ENCODE measurements at places on chromosomes 3 and 15.

- no peak for DNase-seq
Observed at GRCh38 chr15:93557696-93558095, 468.7 kb upstream of the RGMA start.

DNA sequence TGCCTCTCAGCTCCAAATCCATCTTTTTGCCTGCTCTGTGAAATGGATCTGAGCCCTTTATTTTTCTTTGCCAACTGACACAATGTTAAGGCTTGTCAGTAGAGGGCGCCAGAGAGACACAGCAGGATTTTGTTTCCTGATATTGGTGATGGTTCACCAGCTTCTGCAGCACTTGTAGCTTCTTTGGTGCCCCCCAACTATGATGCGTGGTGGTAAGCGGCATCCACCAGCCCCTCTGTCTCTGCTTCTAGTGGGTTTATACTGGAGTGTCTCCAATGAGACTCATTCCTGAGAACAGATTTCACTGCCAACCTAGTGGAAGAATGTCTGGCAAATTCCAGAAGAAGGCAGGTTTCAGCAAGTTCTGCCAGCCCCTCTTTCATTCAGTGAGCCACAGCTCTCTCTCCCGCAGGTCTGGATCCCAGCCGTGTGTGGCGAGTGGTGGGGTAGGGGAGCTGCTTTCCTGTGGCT, 471.9 kb upstream of the FRG2C start:
- DNase-seq, result peak; percentile 39

DNA sequence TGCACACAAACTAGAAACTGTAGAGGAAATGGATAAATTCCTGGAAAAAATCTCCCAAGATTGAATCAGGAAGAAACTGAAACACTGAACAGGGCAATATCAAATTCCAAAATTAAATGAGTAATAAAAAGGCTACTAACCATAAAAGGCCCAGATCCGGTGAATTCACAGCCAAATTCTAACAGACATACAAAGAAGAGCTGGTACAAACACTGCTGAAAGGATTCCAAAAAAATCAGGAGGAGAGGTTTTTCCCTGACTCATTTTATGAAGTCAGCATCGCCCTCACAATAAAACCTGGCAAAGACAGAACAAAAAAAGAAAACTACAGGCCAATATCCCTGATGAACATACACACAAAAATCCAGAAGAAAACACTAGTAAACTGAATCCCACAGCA, 462.4 kb upstream of the THBS1 start:
- no peak for DNase-seq

- no peak for DNase-seq
Observed at GRCh38 chr3:128481438-128481942, 11.5 kb downstream of the GATA2 start.

DNA sequence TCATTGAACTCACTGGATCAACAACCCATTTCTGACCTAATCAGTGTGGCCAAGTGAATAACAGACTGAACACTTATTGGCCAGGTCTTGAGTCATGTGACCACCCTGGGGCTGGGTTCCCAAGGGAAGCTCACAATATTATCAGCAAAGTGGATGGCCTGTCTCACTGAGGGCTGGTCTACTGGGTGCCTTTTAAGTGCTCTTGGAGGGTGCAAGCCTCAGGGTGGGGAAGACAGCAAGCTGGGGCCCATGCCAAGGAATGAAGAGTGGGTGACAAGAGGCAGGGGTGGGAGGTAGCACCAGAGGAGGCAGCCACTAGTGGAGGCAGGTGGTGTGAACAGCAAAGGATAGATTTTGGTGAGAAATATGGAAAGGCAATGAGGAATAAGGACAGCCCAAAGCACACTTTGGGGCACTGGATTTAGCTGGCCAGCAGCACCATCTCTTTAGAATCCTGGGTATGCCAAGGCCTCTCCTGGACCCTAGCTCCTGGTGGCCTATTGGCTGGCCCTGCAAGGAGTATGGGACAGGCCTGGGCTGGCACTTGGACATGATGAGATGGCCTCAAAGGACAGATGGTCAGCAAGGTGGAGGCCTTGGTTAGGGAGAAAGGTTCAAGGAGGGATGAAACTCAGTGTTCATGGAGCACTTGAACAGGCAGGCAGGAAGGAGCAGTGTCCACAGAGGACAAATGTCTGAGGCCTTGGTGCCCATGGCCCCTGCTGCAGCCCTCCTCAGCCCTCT, 34.2 kb downstream of the HMCES start:
- DNase-seq, result no peak

GRCh38 chr15:29139540-29140459, 129.8 kb downstream of the NSMCE3 start:
- peak; percentile 87 for DNase-seq

DNA sequence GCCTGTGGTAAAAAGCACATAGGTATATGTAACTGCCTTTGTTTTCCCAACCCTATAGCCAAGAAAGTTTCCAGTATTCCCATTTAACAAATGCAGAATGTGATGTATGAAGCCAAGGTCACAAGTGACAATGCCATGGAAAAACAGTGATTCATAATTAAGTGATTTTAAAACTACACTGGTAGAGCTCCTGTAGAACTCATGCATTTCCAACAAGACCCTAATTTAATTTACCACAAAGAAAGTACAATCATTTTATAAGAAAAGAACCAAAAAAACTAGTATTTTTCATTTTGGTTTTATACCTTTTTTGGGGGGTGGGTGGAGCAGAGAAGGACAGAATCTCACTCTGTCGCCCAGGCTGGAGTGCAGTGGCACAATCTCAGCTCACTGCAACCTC, 82.0 kb downstream of the STAG1 start:
- no peak for DNase-seq

DNA sequence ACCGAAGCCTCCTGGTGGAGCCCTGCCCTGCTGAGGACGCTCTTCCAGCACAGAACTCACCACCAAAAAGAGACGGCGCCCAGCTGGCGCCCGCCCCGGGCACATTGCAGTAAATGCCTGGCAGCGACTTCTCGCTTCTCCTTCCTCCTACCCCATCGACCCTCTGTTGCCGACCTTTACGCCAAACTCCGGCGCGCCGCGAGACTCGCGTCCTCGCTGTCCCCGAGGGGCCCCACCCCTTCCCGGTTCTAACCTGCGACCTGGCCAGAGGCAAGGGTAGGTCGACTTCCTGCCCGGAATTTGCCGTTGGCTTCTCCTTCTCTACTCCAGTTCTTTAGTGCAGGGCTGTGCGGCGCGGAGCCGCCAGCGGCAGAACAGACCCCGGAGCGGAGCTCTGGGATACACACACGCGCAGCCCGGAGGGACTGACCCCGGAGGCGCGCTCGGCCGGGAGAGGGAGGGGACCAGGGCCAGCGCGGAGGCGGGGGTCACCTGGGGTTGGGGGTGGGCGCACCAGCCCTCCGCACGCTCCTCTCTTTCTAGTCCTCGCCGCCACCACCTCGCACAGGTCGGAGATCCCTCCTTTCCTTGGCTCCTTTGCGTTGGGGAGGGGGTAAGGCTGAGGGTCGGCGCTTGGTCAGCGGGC, 226.6 kb upstream of the AZI2 start:
- no peak for DNase-seq

GRCh38 chr15:23401627-23402026, 45.4 kb downstream of the GOLGA6L2 start:
- DNase-seq, result no peak

DNA sequence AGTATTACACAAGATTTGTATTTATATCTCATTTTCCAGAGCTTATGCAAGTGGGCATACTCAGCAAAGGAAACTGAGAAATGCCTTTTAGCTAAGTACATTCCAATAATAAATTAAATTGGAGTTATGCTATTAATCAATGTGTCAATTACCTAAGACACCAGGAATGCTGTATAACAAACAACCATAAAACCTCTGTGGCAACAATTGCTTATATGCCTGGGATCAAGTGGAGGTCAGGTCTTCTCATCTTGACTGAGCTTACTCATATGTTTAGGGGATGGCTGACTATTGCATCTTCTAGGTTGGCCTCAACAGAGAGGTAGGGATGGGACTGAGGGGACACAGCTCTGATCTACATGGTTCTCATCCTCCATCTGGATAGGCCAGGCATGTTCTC, 30.7 kb downstream of the CD200R1L start:
- DNase-seq, result no peak

DNA sequence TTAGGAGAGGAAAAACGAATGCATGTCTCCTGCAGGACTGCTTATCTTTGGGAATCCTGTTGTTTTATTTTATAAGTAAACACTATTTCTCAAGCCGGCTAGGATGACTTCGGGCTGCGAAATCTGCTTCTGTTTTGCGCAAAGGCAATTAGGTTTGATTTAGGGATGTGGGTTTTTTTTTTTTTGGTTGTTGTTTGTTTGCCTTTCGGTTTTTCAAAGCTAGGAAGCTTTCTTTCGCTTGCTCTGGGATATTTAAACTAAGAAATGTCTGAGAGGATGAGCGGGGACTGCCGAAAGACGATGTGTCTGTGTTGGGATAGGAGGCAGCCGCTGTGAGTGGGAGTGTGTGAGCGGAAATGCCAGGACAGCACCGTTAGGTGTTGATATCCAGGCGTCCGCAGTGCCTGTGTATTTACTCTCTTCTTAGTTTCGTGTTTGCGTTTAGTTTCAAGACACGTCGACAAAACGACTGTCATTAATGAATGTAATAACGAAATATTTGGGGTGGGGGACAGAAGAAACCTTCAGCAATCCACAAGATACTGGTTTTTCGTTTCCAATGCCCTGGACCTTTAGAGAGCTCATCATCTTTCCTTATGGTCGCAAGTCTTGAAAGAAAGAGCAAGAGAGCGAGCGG, 604 bp downstream of the ISL2 start:
- peak; percentile 43 for DNase-seq

DNA sequence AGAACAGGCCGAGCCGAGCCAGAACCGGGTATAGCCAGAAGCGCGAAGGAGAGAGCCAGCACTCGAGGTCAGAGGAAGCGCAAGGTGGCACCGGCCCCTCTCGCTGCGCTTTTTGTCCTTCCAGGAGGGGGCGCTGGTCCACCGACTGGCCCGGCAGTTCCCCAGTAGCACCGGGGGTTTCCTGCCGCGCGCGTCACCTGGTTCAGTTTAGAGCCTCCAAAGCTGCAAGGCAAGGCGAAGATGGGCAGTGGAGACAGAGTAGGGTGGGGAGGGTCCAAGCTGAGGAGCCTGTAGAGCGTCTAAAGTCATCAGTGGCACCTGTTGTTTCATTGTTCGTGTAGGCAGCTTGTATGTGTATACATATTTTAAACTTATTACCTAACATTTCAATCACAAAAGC, 7.6 kb upstream of the NR2E3 start:
- peak; percentile 58 for DNase-seq
